ENCODE measurements at places on chromosomes 7 and 10. TPM values are rescaled to one million over a fixed set of nuclear protein-coding genes. Genes with fewer than 3 reads are reported as not detected.

DNA sequence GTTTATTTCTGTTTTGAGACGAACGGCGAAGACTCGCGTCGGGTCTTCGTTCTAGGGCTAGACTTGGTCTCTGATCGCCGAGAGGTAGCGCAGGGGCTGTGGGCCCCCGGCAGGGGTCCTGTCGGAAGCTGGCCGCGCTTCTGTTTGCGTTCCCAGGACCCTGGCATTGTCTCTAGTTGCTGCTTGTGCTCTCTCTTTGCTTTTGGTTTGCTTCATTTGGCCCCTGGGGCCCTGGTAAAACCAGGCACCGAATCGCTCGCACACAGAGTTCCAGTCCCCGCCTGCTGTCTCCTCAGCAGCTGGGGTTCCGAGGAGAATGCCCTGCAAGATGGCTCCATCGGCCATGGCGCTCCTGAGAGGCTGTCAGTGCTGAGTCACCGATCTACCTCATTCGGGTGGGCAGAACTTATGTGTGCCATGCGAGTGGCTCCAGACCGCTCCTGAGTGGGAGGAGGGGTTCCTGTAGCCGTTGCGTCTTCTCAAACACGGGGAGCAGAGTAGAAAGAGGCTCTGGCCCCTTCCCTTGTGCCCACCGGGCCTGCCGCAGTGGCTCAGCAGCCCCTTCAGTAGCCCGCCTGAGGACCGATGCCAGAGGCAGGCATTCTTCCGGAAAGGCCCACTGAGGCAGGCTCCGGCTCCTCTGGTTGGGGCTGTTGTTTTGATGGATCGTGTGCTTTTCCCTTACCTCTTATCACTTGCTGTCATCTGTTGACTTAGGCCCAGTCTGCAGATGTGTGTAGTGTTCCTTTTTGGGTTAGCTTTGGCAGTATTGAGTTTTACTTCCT is 826 bp downstream of the CHPF2 start:
- DNase-seq, result peak; percentile 70
- H3K4me3 ChIP-seq, result peak overlapping the region; percentile 87

- no peak overlapping the region for H3K27ac ChIP-seq
- H3K27me3 ChIP-seq, result peaks cover 5% of the 10 kb centered on the region
- H3K4me1 ChIP-seq, result no peaks in the 10 kb centered on the region
- no peaks in the 10 kb centered on the region for H3K36me3 ChIP-seq
These were observed 27.9 kb downstream of the KAZALD1 start for GRCh38 chr10:101089520-101090299.

DNA sequence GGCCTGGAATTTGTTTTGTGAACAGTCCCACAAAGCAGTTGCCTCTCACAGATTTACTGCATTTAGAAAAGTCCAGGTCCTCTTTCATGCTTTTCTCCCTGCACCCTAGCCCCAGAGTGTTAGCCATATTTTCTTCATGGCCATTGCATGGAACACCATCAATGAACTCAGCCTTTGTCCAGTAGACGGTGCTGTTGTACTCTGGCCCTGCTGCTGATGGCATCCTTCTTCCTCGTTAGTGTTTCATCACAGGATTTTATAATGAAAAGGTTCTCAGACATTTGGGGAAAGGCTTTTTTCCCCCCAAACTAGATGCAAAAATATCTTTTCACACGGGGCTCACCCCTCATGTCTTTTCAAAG is 93.0 kb upstream of the SLC25A13 start:
- H3K27me3 ChIP-seq, result no peaks in the 10 kb centered on the region
- no peak overlapping the region for H3K27ac ChIP-seq
- no peaks in the 10 kb centered on the region for H3K36me3 ChIP-seq
- no peak overlapping the region for H3K4me3 ChIP-seq

- H3K4me1 ChIP-seq, result no peaks in the 10 kb centered on the region
- H3K27ac ChIP-seq, result no peak overlapping the region
- DNase-seq, result no peak
- H3K27me3 ChIP-seq, result no peaks in the 10 kb centered on the region
These were observed 43.5 kb upstream of the LRRC4 start for GRCh38 chr7:128074736-128075135.

DNA sequence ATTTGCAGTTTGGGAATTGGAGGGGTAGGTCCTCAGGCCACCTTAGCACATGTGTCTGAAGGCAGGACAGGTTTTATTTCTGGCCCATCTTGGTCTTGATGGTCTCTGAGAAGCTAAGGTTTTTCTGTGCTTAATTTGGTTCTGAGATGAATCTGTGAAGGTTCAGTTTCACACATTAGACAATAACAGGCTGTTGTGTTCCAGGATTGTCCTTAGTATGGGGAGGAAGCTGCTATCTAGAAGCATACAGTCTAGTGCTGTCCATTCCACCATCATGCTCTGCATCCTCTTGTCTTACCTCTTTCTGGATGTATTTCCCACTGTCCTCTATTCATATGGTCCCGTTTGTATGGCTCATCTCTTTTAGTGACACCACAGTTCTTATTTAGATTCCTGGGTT is 7.1 kb downstream of the UBE2D1 start:
- H3K4me3 ChIP-seq, result peak overlapping the region; percentile 5
- H3K27ac ChIP-seq, result no peak overlapping the region
- no peaks in the 10 kb centered on the region for H3K27me3 ChIP-seq
- H3K4me1 ChIP-seq, result no peaks in the 10 kb centered on the region
- no peak for DNase-seq

DNA sequence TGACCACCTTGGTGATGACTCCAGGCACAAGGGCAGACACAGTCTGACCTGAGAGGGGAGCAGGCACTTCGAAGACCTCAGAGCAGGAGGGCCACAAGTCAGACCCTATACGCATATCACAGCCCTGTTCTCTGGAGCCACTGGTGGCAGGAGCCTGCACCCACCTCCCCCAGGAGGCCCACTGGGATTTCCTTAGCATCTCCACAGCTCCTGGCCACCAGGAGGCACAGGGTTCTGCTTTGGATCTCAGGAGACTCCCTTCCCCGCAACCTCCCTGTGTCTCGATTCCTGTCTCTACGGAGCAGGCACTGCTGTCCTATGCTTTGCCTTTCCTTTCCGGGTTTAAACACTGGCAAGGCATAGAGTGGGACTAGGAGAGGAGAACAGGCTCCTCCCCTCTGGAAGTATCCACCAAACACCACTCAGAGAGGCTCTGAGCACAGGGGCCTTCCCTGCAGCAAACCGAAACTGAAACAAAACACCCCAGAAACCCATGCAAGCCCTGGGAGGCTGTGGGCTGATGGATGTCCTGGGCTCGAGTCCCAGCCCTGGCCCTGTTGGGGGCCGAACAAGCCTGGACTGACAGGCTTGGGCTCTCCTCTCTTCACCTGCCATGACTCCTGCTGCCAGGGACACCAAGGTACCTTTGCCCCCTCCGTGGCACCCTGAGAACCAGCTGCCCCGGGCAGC is 166.3 kb downstream of the NEURL1 start:
- peak; percentile 85 for DNase-seq
- H3K36me3 ChIP-seq, result peaks cover 13% of the 10 kb centered on the region
- peaks cover 24% of the 10 kb centered on the region for H3K4me1 ChIP-seq
- peak overlapping the region; percentile 81 for H3K27ac ChIP-seq

DNA sequence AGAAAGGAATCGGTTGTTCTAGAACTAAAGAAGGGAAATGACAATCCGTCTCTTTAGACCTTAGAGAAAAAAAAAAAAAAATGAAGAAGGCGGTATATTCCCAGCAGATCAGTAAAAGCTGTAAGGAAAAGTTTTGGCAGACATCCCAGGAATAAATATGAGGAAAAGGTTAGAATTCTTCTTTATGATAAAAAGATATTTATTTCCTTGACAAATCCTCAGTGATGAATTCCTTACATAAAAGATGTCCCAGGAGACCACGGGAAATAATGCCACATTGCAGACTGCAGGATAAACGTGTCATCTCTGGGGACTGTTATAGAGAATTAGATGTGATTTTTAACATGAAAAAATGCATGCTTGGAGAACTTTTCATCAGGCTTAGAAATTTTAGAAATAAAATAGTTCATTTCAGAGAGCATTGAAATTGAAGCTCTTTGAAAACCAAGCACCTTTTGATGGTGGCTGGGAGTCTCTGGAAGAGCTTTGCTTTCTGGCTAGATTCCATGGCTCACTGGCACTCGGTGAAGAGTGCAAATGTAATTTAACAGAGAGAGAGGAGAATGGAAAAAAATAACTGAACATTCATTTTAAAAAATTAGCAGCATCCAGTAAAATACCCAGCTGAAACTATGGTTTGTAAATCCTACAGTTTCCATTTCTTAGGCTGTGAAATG is 98.2 kb downstream of the PRPF18 start:
- no peaks in the 10 kb centered on the region for H3K4me1 ChIP-seq
- DNase-seq, result no peak
- H3K4me3 ChIP-seq, result no peak overlapping the region

DNA sequence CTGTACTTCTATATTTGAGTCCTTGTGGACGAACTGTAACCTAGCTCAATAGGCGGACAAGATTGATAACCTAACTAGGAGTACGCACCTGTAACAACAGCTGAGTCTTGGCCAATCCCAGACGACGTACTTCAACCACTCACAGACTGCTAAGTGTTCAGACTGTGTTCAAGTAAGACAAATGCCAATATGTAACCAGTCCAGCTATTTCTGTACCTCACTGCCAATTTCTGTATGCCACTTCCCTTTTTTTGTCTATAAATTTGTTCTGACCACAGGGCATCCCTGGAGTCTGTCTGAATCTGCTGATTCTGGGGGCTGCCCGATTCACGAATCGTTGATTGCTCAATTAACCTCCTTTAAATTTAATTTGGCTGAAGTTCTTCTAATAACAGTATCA is 32.2 kb downstream of the HACD1 start:
- no peak for DNase-seq
- H3K36me3 ChIP-seq, result no peaks in the 10 kb centered on the region
- H3K4me3 ChIP-seq, result no peak overlapping the region
- no peak overlapping the region for H3K27ac ChIP-seq
- H3K4me1 ChIP-seq, result peaks cover 3% of the 10 kb centered on the region

MXI1 gene
- polyA plus RNA-seq, result 37.4 TPM

CTAGE6 gene
- 0.14 TPM for polyA plus RNA-seq

- H3K36me3 ChIP-seq, result no peaks in the 10 kb centered on the region
- H3K4me1 ChIP-seq, result no peaks in the 10 kb centered on the region
- no peaks in the 10 kb centered on the region for H3K27me3 ChIP-seq
- no peak overlapping the region for H3K4me3 ChIP-seq
- H3K27ac ChIP-seq, result no peak overlapping the region
- DNase-seq, result no peak
These were observed 66.6 kb downstream of the ADARB2 start for GRCh38 chr10:1670541-1671365.

TET1 gene
- 1.4 TPM for polyA plus RNA-seq

- no peak overlapping the region for H3K27ac ChIP-seq
- no peaks in the 10 kb centered on the region for H3K36me3 ChIP-seq
- DNase-seq, result no peak
- no peaks in the 10 kb centered on the region for H3K4me1 ChIP-seq
These were observed 290.0 kb upstream of the SEMA3A start for GRCh38 chr7:84484502-84485079.

All from CD4-positive, CD25-positive, alpha-beta regulatory T cell (primary cell).